A172 (cell line): ENCODE measurements at places on chromosomes 5 and 9. TPM values are rescaled to one million over a fixed set of nuclear protein-coding genes. Genes with fewer than 3 reads are reported as not detected.

- no peak for DNase-seq
These were observed 176.5 kb downstream of the CARTPT start for GRCh38 chr5:71895546-71895945.

DNA sequence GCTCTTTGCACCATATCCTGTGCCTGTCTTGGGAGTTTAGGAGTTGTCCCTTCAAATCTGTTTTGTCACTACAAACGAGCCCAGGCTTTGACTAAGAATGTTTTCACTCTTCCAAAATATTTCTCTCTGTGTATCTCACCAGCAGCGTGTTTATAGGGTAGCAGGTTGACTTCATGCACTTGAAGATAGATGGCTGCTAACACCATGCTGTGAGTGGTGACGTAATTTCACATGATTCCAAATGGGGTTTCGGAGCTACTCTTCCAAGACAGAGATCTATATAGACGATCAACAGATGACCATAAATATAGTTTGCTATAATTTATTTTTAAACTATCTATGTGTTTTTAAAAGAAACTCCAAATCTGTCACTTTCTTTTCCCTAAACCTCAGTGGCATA is 30.6 kb downstream of the RORB start:
- no peak for DNase-seq

DNA sequence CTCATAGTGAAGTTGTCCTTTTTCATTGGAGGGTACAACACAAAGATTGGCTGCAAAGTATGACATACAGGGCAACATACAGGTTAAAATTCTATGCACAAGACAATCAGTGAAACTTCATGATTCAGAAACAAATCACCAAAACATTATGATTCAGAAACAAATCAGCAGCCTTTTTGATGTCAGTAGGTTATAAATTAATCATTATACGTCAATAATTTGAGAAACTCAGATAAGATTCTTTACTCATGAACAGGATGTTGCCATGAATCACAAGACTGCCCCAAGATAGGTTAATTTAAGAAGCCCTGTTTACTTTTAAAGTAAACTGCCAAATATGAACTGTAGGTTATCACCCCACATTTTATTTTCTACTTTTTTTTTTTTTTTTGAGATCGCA is 62.2 kb upstream of the IL33 start:
- peak; percentile 25 for DNase-seq

- DNase-seq: peak; percentile 72
These were observed at the start of gene DNAJA1 for GRCh38 chr9:33024966-33025571. DNAJA1 (plus strand) TSS chr9:33025273; CDS start chr9:33026485, 1,212 bp downstream.

- DNase-seq: no peak
These were observed 68.4 kb upstream of the RARS1 start for GRCh38 chr5:168417731-168418429.

DNA sequence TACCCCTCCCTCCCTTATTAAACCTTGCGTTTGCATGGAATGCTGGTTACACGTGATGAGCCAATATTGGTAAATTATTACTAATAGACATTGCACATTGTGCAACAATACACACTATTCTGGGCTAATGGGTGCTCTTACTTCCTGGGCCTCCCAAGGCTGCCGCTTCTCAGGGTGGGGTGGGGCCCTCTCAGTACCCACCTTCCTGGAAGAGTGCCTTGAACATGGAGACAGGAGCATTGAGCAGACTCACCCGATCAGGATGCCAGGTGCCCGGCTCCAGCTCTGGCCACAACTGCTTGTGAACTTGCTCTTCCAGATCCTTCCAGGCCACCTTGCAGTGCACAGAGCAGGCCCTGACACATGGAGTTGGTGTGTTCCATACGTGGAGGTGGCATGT is 24.7 kb upstream of the CEP72 start:
- no peak for DNase-seq

DNA sequence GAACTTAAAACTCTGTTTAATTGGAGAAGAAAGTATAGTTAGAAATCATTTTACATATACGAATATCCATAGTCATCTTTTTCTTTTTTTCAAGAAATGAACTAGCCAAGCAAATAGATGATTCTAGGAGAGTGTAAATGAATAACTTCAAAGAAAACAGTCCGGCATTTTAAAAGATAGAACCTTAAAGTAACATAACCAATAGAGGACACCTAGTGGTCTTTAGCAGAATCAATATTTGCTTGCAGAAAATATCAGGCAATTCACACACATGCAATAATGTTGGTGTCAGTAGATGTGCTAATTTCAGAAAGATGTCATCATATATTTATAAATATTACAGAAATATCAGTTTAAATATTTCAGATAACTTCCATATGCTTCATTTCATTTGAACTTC is 57.1 kb downstream of the HCN1 start:
- DNase-seq: no peak

The SPINK4 gene
- total RNA-seq: not detected in 2 replicates

The TMC1 gene
- not detected in 2 replicates for total RNA-seq
